Progenitor cell of endocrine pancreas (in vitro differentiated cells): ENCODE measurements at places on chromosomes 2 and 18. TPM values are rescaled to one million over a fixed set of nuclear protein-coding genes. Genes with fewer than 3 reads are reported as not detected.

The DLX1 gene
- 1.7 and 4.1 TPM in 2 replicates for total RNA-seq

The FOXI3 gene
- total RNA-seq, result 0.57 and 0.98 TPM in 2 replicates

The CDKL4 gene
- 1.2 and 2.0 TPM in 2 replicates for total RNA-seq

The PHOSPHO2 gene
- 13.5 and 17.3 TPM in 2 replicates for total RNA-seq

The SAG gene
- not detected in 2 replicates for total RNA-seq

GRCh38 chr2:177296040-177296439 is 31.5 kb upstream of the NFE2L2 start:
- no peak overlapping the region for H3K4me3 ChIP-seq
- no peaks in the 10 kb centered on the region for H3K36me3 ChIP-seq
- no peaks in the 10 kb centered on the region for H3K27me3 ChIP-seq
- no peaks in the 10 kb centered on the region for H3K4me1 ChIP-seq
- no peak for DNase-seq

DNA sequence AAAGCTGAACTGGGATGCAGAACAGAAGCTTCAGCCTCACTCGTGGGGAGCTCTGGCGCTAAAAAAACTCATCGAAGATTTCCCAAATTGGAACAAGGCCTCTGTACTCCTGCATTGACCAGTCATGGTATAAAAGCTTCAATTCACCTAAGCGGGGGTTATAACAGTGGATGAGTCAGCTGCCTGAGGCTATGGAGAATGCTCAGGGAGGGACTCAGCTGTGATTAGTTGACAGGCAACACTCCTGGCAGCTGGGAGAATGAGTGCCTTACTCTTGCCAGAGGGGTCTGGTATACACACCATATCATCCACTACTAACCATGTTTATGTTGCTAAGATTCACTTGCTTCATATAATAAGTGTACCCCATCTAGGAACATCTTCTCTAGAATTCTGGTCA is 350.6 kb upstream of the VRK2 start:
- no peaks in the 10 kb centered on the region for H3K36me3 ChIP-seq
- no peak overlapping the region for H3K4me3 ChIP-seq
- no peaks in the 10 kb centered on the region for H3K27me3 ChIP-seq
- H3K27ac ChIP-seq, result no peak overlapping the region
- peaks cover 2% of the 10 kb centered on the region for H3K4me1 ChIP-seq

- H3K4me3 ChIP-seq, result no peak overlapping the region
These were observed 67.7 kb downstream of the TAF4B start for GRCh38 chr18:26293982-26294381.

GRCh38 chr2:118000041-118000440 is 13.8 kb downstream of the CCDC93 start:
- H3K4me1 ChIP-seq, result peaks cover 12% of the 10 kb centered on the region
- H3K27ac ChIP-seq, result no peak overlapping the region
- H3K36me3 ChIP-seq, result peaks cover 22% of the 10 kb centered on the region
- H3K27me3 ChIP-seq, result no peaks in the 10 kb centered on the region
- H3K4me3 ChIP-seq, result no peak overlapping the region
- no peak for DNase-seq

DNA sequence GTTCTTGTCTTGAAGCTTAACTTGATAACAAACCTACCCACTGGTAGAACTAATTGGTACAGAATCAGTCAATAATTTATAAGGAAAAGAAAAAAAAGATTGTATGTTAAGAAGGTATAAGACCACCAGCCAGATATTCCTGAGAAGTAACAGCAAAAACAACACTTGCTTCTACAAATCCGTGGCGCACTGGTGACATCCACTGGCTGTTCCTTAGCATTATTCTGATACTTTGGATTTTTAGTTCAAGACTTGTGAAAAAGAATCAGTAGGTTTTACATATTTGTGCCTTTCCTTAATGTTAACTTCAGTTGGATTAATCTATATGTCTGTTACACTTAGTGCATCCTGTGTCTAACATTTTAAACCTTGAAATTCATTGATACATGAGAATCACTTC is 141.8 kb downstream of the GRB14 start:
- peak; percentile 13 for DNase-seq
- H3K27ac ChIP-seq, result no peak overlapping the region
- H3K36me3 ChIP-seq, result no peaks in the 10 kb centered on the region
- H3K27me3 ChIP-seq, result peaks cover 3% of the 10 kb centered on the region
- no peak overlapping the region for H3K4me3 ChIP-seq
- H3K4me1 ChIP-seq, result no peaks in the 10 kb centered on the region

DNA sequence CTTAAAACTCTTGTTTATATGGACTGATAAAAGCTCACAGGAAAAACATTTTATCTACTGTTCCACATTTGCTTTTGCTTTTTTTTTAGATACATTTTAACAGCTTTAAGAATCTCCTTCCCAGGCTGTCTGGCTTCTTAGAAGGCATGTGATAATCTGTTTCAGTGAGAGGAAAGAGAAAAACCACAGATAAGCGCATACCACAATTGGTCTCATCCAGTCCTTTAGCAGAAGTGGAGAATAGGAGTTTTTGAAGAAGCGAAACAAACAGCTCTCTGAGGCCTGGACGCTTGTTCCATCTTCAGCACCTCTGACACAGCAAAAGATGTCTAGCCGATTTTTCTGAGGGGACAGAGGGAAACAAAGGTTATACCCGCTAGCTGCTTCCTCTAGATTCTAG is 37.6 kb downstream of the RMC1 start:
- no peak for DNase-seq
- peaks cover 28% of the 10 kb centered on the region for H3K36me3 ChIP-seq
- H3K4me1 ChIP-seq, result no peaks in the 10 kb centered on the region

- no peaks in the 10 kb centered on the region for H3K27me3 ChIP-seq
- no peak overlapping the region for H3K27ac ChIP-seq
- H3K4me3 ChIP-seq, result no peak overlapping the region
- no peaks in the 10 kb centered on the region for H3K4me1 ChIP-seq
- no peak for DNase-seq
These were observed 58.4 kb downstream of the DYSF start for GRCh38 chr2:71511776-71512175.

DNA sequence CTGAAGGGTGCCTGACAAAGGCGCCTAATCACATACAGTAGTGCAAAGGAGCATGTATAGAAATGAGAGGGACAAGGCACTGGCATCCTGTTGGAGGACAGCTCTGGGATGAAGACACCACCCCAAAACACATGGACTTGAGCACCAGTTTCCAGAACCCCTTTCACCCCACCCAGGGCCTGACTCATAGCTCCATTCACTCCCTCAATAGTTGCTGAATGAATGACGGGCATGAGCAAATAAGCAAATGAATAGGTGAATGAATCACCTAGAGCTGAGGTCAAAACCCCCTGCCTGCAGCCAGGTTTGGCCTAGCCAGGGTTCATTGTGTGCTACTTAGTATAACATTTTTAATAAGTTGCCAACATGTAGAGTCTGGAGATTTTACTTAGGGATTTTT is 66.3 kb downstream of the NRP2 start:
- H3K4me1 ChIP-seq, result peaks cover 15% of the 10 kb centered on the region
- no peak overlapping the region for H3K4me3 ChIP-seq
- no peaks in the 10 kb centered on the region for H3K36me3 ChIP-seq
- peak overlapping the region; percentile 65 for H3K27ac ChIP-seq

- no peaks in the 10 kb centered on the region for H3K36me3 ChIP-seq
- no peak overlapping the region for H3K27ac ChIP-seq
- no peak overlapping the region for H3K4me3 ChIP-seq
These were observed 112.7 kb upstream of the CTDP1 start for GRCh38 chr18:79566771-79567431.

GRCh38 chr2:74843899-74844298 is 10.0 kb downstream of the HK2 start:
- DNase-seq, result no peak
- H3K27ac ChIP-seq, result no peak overlapping the region
- H3K4me3 ChIP-seq, result no peak overlapping the region
- peaks cover 2% of the 10 kb centered on the region for H3K36me3 ChIP-seq
- H3K4me1 ChIP-seq, result peaks cover 33% of the 10 kb centered on the region

DNA sequence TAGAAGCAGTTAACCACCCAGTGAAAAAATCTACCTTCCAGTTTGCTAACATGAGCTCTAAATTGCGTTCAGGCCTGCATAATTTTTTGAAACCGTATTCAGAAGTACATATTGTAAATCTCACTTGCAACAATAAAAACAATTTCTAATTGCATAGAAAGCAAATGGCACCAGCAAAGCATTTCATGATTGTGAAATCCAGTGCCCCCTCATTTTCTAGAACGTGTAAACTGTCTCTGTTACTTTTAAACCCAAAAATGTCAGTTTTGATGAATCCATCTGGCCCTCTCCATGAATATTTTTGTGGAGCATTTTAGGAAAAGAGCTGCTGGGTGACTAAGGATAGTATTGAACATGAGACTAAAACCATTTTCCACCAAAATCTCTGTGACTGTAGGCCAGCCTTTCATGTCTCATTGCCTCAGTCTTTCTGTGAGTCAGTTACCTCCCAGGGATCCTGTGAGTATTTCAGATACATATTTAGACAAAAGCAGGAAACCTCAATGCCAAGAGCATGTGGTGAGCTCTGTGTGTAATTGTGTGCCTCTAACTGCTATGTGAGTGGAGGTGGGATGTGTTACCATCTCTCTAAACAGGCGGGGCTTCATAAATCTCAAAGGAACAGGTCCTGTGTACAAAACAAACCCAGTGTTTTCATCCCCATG is 477.8 kb upstream of the DCC start:
- H3K27me3 ChIP-seq, result no peaks in the 10 kb centered on the region
- no peak overlapping the region for H3K4me3 ChIP-seq
- no peaks in the 10 kb centered on the region for H3K4me1 ChIP-seq
- no peak for DNase-seq
- no peaks in the 10 kb centered on the region for H3K36me3 ChIP-seq

- DNase-seq, result no peak
- H3K36me3 ChIP-seq, result no peaks in the 10 kb centered on the region
- H3K27ac ChIP-seq, result no peak overlapping the region
- H3K4me3 ChIP-seq, result no peak overlapping the region
- no peaks in the 10 kb centered on the region for H3K4me1 ChIP-seq
- H3K27me3 ChIP-seq, result peaks cover 85% of the 10 kb centered on the region
These were observed 84.2 kb downstream of the KLHL29 start for GRCh38 chr2:23469142-23469540.

- H3K27ac ChIP-seq, result no peak overlapping the region
- H3K4me1 ChIP-seq, result no peaks in the 10 kb centered on the region
- DNase-seq, result no peak
- H3K4me3 ChIP-seq, result no peak overlapping the region
- peaks cover 3% of the 10 kb centered on the region for H3K36me3 ChIP-seq
These were observed 62.5 kb downstream of the DHRS9 start for GRCh38 chr2:169131587-169132512.

DNA sequence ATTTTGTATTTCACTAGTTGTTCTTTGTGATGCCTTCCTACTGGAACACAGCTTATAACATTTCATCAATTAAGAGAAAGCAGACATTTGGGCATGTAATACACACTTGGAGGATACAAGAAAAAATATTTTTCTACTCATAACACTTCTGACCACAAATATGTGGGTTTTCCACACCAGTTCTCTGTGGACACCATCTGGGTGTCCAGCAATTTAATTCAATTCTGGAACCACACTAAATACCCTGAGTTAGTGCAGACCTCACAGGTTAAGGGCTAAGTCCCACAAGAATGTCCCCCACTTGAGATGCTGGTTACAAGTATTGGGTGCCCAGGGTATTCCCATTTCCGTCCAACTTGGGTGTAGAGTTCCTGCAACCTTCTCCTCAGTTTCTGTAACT is 91.1 kb upstream of the SKOR2 start:
- H3K36me3 ChIP-seq, result no peaks in the 10 kb centered on the region
- no peak for DNase-seq
- H3K27me3 ChIP-seq, result peaks cover 26% of the 10 kb centered on the region
- no peak overlapping the region for H3K27ac ChIP-seq
- H3K4me3 ChIP-seq, result no peak overlapping the region
